ENCODE measurements at places on chromosomes 7 and 10.

DNA sequence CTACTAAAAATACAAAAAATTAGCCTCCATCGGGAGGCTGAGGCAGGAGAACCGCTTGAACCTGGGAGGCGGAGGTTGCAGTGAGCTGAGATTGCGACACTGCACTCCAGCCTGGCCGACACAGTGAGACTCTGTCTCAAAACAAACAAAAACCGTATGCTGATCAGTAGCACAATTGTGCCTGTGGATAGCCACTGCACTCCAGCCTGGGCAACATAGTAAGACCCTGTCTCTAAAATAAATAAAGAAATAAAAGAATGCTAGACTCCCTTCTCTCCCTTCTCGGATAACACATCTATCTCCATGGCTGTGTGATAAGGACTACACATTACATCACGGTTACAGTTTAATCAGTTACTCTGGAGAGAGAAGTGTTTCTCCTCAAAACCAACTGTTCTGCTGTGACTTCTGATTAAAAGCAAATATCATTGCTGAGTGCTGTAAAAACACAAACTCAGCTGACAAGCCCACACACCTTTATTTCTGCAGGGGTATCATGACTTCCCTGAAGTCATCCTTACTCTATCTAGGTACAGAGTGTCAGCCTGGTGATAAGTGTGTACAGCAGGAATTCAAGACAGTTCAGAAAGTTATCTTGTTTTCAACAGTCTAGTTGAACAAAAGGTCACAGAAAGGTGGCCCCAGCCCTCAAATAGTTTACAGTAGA is 5.3 kb upstream of the ARHGAP19 start:
- no peak for DNase-seq

GRCh38 chr10:84432891-84433290 is 104.5 kb downstream of the CCSER2 start:
- DNase-seq, result no peak

GRCh38 chr10:74677951-74678350 is 148.4 kb upstream of the KAT6B start:
- DNase-seq, result no peak

GRCh38 chr7:123770378-123770777 is 21.6 kb upstream of the WASL start:
- no peak for DNase-seq

DNA sequence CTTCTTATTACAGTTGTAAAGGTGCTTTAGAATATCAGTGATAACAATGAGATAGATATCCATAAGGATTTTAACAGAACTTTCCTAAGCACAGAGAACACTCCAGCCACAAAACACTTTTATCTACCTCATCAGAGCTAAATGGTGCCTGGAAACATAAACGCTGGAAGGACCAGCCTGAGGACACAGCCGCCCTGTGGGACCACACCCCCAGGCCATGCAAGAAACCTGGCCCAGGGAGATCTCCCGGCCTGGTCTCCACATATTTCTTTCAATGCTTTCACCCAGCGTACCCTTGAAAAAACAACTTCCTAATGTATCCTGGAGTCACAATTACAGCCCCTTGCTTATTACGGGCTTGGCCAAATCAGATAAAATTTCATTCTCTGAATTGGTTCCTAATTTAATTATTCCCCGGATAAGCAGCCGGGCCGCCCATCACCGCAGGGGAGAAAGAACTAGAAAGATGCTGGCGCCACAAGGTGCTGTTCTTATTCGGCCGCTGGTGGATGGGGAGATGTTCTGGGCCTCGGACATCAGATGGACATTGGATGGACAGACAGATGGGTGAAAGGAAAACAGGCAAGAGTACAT is 11.8 kb downstream of the CHST15 start:
- no peak for DNase-seq

- no peak for DNase-seq
These were observed 341.8 kb upstream of the SEMA3A start for GRCh38 chr7:84536271-84536870.

GRCh38 chr10:71031026-71031425 is 142.7 kb upstream of the PCBD1 start:
- DNase-seq, result no peak

DNA sequence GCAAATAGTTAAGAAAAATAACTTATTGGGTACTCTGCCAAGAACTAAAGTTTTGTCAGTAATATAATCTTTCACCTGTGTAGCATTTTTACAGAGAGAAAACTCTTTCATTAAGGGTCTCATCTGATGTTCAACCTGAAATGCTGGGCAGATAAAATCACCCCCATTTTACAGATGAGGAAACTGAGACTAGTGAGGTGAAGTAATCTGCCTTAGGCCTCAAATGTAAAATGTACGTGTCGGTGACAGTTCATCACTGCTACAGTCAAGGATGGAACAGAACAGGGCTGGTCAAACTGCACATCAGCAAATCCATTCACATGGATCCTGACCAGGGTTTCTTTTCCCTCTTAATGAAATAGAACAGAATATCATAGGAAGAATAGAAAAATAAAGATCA is 121.8 kb downstream of the RAPGEF5 start:
- DNase-seq, result no peak

Data from osteocyte (in vitro differentiated cells).